Hypothalamus (tissue), 51 donors: ENCODE measurements at places on chromosomes 7 and 10.
A peak's percentile ranks its signal among the peaks of the same experiment; 100 is the strongest.

DNA sequence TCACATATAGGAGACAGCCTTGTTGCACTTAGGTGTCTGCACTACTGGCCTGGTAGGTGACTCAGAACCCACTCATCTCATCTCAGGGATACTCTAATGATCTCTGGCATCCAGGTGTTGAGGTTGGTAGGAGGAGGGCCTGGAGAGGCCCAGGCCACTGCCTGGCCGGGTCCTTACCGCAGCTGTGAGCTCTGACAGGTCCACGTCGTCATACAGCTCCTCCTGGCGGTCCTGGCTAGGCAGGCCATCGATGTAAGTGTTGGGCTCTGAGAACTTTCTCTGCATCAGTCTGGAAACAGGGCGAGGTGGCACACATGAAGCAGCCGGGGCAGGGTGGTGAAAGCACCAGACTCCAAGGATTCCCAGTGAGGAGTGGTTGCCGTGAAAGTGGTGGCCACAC is 62.1 kb downstream of the VWA2 start:
- no peak for DNase-seq

DNA sequence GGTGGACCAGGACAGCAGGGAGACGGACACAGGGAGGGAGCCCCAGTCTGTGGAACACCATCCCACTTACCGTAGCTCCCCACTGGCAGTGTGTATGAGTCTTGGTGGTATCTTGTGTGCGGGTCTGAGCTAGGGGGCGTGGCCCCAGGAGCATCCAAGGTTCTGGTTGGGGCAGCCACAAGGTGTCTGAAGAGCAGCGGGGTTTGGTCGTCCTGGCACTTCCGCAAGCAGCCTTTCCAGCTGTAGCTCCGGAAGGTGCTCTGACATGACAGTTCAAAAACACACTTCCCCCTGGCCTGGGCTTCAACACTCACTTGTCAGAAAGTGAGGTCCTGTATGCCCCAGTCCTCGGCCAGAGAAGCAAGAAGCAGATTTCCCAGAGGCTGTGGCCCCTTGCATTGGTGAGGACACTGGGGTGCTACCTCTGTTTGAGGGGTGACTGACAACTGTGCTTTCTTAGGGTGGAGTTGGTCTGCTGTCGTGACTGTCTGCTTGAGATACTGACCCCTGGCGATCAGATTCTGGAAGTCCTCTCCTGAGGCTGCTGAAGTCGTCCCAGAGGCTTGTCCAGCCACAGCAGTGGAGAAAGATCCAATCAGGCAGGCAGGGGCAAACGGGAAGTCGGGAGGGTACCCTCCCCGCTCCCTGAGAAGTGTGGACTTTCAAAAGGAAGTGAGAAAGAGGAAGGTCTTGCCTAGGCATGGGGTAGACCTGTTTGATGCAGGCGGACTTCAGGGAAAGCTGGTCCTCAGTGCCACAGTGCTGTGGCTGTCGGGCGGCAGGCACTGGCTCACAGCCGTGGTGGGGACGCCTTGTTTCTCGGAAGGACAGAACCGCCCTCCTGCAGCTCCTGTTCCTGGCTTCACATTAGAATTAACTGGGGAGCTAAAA is 51.4 kb upstream of the PFKFB3 start:
- DNase-seq: peak; percentile 22

DNA sequence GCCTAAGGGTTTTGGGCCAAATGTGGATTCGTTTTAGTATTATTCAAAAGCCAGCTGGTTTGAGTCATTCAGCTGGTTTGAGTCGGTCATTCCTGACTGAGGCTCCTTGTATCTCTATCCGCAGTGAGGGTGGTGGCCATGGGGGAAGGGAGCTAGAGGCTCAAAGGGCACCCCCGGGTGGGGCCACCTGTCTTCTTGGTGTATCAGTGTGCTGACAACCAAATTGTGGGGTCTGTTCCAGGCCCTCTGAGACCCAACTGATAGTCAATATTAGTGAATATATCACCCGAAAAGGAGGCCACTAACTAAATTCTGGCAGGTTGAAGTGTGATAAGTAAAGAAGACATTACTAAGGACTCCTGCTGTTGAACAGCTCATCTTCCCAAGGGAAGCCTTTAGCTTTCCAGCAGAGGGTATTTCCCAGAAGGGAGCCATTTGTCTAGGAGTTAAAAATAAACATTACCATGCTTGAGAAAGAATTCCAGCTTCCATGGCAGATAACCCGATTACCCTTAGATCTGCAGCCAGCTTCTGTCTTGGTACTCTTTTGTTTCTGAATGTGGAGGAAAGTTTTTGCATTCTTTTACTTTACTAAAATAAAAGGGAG is 29.9 kb upstream of the DDX50 start:
- DNase-seq: no peak

DNA sequence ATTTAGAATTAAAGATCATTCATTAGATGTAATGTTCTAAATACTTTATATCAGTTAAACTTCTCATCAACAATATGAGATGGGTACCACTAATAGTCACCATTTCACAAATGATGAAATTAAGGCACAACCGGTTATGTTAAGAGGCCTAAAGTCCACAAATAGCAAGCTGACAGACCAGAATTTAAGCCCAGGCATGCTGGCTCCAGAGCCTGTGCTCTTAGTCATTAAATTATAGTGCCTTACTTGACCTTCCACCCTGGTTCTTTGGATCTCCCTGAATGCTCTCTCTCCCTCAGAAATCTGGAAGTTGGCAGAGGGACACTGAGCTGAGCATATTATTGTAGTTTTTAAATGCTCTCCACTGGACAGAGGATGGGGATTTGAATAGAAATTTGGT is 3.6 kb downstream of the LIPN start:
- DNase-seq: no peak

DNA sequence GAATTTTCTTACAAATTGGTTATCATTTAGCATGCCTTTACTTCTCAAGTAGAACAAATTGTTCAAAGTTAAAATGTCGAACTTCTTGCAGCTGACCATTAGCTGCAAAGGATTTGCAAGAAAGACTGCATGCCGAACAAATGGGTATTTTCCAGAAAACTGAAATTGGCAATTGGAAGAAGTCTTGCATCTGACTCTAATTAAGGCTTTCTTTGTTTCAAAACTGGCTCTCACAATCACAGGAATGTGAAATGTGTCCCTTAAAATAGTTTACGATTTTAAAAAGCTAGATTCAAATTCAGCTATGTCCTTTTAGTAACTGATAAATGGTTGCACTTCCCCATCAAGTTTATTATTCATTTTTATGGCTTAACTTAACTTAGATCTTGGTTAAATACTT is 207.9 kb downstream of the ARL4A start:
- DNase-seq: no peak

DNA sequence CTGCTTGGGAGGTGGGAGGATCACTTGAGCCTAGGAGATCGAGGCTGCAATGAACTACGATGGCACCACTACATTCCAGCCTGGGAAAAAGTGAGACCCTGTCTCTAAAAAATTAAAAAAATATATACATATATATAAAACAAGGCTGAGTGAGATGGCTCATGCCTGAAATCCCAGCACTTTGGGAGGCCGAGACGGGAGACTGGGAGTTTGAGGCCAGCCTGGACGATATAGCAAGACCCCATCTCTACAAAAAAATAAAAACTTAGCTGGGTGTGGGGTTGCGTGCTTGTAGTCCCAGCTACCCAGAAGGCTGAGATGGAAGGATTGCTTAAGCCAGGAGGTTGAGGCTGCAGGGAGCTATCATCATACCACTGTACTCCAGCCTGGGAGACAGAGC is 87.6 kb downstream of the CARD11 start:
- no peak for DNase-seq
